ENCODE measurements at places on chromosomes 3 and 15. TPM values are rescaled to one million over a fixed set of nuclear protein-coding genes. Genes with fewer than 3 reads are reported as not detected.

Gene GCHFR
- polyA plus RNA-seq = 40.6 TPM

Gene HRH1
- 2.2 TPM for polyA plus RNA-seq

Gene PTX3
- polyA plus RNA-seq = 3.3 TPM

Gene UPK1B
- 9.1 TPM for polyA plus RNA-seq

Gene RLBP1
- not detected for polyA plus RNA-seq

Gene PLAAT1
- 3.0 TPM for polyA plus RNA-seq

Gene HDGFL3
- polyA plus RNA-seq = 95.1 TPM

Gene PPP2R3A
- polyA plus RNA-seq = 22.6 TPM

Gene GRAMD2A
- 14.8 TPM for polyA plus RNA-seq

Gene POMGNT2
- polyA plus RNA-seq = 26.1 TPM

Gene MYO5C
- polyA plus RNA-seq = 18.9 TPM

Gene MINAR1
- polyA plus RNA-seq = 1.4 TPM

Gene RPL4
- polyA plus RNA-seq = 3,292 TPM

Gene CCR2
- 1.9 TPM for polyA plus RNA-seq

Gene CPNE4
- 0.82 TPM for polyA plus RNA-seq

Gene GABRB3
- polyA plus RNA-seq = 5.4 TPM

Gene SCAANT1
- 3.3 TPM for polyA plus RNA-seq

Gene IL17RE
- polyA plus RNA-seq = 11.2 TPM

Gene MCF2L2
- polyA plus RNA-seq = 1.5 TPM

Gene FBXO45
- polyA plus RNA-seq = 12.8 TPM

Gene TP53BP1
- polyA plus RNA-seq = 116 TPM

Gene FBXO40
- not detected for polyA plus RNA-seq

Gene POLR2M
- 75.3 TPM for polyA plus RNA-seq

Gene KNL1
- 21.5 TPM for polyA plus RNA-seq

Gene CEP19
- polyA plus RNA-seq = 5.8 TPM

Gene GOLGA8R
- 4.7 TPM for polyA plus RNA-seq

Gene LSAMP
- polyA plus RNA-seq = 12.8 TPM

Gene DNASE1L3
- polyA plus RNA-seq = 5.8 TPM

Gene CCR9
- 0.13 TPM for polyA plus RNA-seq

Gene CPA3
- polyA plus RNA-seq = 0.42 TPM

Gene EPHB1
- 6.0 TPM for polyA plus RNA-seq

Gene GCSAM
- 1.3 TPM for polyA plus RNA-seq

Gene PLCH1
- polyA plus RNA-seq = 12.8 TPM

Gene ARL14
- polyA plus RNA-seq = 0.18 TPM

Gene ETFA
- polyA plus RNA-seq = 160 TPM

Gene ALDH1A3
- 4.4 TPM for polyA plus RNA-seq

Gene ISG20
- polyA plus RNA-seq = 1.4 TPM

Gene OXTR
- 0.93 TPM for polyA plus RNA-seq

Gene MGA
- 45.9 TPM for polyA plus RNA-seq

Gene OGG1
- polyA plus RNA-seq = 63.7 TPM

Gene YEATS2
- polyA plus RNA-seq = 41.4 TPM

Gene QRICH1
- polyA plus RNA-seq = 82.2 TPM

Gene RHOV
- polyA plus RNA-seq = 1.8 TPM
